Muscle of leg (tissue), 16 donors: ENCODE measurements at places on chromosomes 13 and 19. TPM values are rescaled to one million over a fixed set of nuclear protein-coding genes. Genes with fewer than 3 reads are reported as not detected.

The ASF1B gene
- total RNA-seq = 6.6 TPM

- no peak for DNase-seq
These were observed 4.4 kb downstream of the ZNF284 start for GRCh38 chr19:44076325-44076724.

DNA sequence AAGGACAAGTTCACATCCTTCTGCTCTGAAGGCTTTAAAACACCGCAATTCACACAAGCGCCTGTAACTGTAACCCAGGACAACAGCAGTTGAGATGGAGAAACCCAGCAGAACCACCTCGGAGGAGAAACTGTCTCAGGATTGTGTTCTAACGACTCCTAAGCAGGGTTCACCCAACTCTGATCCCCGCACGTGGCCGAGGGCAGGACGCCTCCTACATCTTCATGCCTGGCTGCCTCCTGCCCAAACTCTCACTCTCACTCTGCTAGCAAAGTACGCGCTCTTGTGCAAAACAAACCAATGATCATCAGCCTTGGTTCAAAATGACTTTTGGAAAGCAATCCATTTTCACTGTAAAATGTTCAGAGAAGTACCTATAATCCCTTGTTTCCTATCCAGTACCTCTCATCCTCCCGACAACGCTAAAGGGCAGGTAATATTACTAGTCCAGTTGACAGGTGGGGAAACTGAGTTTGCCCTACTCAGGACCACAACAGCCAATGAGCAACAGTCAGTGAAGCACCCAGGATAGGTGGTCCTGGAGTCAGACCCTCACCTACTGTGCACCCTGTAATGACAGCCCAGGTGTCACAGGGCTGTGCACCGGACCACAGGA is 25.6 kb downstream of the EPS15L1 start:
- no peak for DNase-seq

GRCh38 chr13:64327505-64328194 is 2902.5 kb downstream of the PCDH9 start:
- no peak for DNase-seq

GRCh38 chr13:77143431-77143830 is 116.5 kb upstream of the FBXL3 start:
- no peak for DNase-seq

DNA sequence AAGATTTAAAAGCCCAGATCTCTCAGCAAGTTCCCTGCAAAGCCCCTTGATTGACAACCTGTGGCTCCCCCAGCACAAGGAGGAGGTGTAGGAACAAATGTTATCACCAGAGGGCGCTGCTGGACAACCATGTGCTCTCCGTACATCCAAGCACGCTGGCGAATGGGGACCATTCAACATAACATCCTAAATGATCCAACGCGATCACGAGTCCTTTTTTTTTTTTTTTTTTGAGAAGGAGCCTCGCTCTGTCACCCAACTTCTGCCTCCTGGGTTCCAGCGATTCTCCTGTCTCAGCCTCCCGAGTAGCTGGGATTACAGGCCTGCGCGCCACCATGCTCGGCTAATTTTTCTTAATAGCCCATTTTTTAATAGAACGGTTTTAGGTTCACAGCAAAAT is 52.0 kb downstream of the NWD1 start:
- DNase-seq = peak; percentile 89

GRCh38 chr13:27522847-27523246 is 72.5 kb upstream of the MTIF3 start:
- DNase-seq = peak; percentile 18

DNA sequence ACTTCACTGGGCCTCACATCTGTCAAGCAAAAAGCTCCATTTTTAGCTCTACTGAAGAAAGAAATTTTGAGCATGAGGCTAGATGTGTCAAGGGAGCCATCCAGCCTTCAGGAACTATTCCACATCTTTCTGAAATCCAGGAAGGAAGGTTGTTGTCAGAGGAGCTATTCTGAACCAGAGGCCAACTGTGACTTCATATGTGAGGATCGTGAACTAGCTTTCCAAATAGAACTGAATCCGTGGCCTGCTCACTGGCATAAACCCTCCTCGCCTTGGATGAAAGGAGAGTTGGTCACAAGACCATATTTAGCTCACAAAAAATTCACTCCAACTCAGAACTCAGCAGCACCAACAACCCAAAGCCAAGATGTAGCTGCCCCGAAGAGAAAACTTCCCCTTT is 195.8 kb downstream of the FOXO1 start:
- DNase-seq = peak; percentile 96
